M059J (cell line): ENCODE measurements at places on chromosomes 2 and 18. TPM values are rescaled to one million over a fixed set of nuclear protein-coding genes. Genes with fewer than 3 reads are reported as not detected.

DNA sequence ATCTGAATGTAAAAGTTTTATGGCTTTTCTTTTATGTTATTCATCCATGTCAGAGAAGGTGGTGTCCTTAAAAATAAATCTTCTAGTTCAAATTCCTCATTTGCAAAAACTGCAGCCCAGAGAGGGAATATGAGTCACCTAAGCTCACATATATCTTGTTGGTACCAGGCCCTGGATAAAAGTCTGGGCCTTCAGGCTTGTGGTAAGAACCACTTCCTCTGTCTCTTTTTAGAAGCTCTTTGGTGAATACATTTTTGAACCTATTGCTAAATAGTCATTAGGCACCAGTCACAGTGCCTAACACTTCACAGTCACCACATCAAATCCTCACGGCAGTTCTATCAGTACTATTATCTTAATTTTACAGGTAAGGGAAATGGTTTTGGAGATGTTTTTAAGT is 199.2 kb downstream of the KCNS3 start:
- DNase-seq = peak; percentile 94

DNA sequence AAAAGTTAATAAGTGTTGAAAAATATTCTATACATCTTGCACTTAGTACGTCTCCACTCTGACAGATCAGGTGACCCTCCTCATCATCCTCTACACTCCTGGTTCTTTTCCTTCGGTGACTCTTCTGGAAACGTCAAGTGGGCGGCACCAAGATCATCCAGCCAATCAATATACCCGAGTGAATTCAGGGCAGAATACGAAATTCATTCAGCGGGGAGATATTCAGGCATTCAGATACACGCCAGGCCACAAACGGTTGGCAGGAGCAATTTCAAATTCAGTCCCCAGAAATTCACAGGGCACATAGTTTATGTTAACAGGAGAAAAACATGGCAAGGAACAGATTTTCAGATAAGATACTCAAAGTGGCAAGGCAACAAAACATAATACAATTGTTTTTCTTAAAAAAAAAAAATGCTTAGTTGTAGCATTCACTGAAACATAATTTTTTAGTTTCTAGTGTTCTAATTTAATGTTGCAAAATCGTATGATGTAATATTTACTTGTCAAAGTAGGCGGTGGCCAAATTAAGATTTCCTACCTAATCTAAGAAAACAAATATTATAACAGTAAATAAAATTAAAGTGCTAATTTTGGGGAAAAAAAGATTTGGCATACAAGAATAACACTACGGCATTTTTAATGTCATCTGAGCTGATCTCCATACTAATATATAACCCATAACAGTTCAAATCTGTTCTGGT is 4.2 kb downstream of the CLK1 start:
- no peak for DNase-seq

DNA sequence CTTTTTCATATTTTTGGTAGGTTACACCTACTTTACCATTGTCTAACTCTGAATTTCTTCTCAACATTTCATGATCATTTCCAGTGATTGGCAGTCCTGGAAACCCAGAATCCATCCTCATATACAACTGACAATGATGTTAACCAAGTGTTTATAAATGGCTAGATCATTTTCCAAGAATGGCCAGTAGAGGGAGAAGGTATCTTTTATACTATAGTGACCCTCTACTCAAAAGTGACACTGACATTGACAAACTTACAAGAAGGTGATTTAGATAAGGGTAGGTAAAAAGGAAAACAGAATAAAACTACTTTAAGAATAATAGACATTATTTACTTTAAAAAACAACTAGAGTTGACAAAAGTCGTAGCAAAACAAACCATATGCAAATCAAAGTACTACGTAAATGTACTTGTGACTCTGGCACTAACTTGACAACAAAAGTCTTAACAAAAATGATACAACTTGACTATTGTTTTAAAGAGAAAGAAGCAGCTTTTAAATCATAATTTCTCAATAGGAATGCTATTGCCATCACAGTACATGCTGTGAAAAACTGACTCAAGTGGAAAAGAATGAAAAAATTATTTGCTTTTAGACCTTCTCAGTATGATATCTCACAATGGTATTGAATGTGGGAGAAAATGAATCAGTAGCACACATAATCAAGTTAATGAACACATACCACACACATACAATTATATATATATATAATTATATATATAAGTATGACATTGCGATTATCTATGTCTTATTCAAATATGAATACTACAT is 76.6 kb upstream of the GRB14 start:
- peak; percentile 14 for DNase-seq

- DNase-seq = no peak
Measured at GRCh38 chr2:198757069-198757468, 700.7 kb downstream of the SATB2 start.

DNA sequence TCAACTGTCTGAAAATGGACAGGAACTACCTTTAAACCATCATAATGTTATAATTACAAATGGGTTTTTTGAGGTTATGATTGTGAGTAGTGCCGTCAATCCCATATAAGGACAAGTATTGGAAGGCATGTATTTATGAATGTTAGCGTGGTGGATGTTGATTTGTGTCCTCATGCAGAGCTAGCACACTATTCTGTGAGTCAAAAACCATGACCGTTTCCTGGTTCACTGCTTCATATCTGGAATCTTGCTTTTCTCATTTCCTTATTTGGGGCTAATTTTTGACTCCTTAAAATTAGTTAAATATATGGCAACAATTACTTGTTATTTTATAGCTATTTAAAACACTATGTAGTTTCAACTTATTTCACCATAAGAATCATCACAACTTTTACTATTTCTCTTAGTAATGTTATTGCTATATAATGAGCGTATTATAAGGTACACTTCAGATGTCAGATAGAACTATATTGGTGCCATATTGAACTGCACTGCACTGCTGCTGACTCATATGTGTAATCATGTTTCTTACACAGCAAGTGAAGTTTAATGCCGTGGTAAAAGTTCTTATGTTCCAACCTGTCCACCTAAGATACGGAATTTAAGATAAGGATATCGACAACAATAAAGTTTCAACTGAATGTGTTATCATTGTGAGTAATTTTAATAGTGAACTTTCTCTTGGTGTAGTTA is 192.8 kb downstream of the PTGR3 start:
- no peak for DNase-seq

DNA sequence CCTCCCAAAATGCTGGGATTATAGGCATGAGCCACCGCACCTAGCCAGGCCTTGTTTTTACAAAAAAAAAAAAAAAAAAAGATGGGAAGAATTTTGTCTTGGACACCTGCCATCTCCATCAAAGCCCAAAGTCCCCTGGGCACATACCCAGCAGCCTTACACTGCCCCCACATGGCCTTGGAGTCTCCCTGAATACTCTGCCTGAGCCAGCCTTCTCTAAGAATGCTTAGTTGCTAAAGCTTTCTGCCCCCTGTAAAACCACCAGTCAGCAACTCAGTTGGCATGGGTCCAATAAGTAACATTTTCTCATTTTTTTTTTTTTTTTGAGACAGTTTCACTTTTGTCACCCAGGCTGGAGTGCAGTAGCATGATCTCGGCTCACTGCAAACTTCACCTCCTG is 40.6 kb downstream of the SPC25 start:
- peak; percentile 40 for DNase-seq

GRCh38 chr18:54052259-54052658 is 172.2 kb downstream of the MBD2 start:
- no peak for DNase-seq

- no peak for DNase-seq
Measured at GRCh38 chr2:27771202-27771547, 344 bp upstream of the MRPL33 start.

DNA sequence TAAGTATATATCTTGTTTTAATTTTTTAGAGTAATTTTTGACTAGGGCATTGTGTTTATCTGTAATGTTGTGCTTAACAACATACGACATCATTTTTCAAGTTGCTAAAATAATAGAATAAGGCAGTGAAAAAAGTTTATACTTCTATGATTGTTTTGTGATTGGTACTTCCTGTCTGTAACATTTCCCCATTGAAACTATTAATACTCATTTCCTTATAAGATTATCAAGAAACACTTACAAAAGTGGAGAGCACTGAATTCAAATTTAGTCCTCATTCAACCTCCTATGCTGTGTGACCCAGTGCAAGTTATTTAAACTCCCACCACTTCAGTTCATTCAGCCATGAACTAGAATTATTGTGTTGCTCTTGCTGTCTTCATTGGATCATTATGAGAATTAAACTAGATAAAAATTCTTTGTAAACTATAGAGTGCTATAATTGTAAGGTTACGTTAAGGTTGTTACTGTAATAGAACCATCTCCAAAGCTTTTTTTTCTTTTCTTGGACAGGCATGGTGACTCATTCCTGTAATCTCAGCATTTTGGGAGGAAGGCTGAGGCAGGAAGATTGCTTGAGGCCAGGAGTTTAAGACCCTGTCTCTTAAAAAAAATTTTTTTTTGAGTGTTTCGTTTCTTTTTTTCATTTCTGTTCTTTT is 2.8 kb downstream of the ETAA1 start:
- peak; percentile 78 for DNase-seq

DNA sequence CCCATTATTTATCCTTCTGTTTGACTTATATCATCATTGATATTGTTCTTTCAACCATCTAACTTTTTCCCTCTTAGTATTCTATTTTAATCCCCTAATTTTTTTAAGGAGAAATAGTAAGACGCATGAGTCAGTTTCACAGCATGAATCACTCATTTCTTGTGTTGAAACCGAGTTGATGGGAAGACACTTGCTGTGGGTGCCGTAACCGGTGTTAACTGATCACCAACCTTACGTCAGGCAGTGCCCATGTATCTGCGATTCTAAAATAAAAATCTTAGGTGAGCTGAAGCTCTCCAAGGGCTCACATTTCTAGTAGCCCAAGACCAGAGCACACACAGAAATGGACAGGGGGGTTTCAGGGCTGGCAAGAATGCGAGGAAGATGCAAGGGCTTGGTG is 348.1 kb downstream of the GALR1 start:
- no peak for DNase-seq

DNA sequence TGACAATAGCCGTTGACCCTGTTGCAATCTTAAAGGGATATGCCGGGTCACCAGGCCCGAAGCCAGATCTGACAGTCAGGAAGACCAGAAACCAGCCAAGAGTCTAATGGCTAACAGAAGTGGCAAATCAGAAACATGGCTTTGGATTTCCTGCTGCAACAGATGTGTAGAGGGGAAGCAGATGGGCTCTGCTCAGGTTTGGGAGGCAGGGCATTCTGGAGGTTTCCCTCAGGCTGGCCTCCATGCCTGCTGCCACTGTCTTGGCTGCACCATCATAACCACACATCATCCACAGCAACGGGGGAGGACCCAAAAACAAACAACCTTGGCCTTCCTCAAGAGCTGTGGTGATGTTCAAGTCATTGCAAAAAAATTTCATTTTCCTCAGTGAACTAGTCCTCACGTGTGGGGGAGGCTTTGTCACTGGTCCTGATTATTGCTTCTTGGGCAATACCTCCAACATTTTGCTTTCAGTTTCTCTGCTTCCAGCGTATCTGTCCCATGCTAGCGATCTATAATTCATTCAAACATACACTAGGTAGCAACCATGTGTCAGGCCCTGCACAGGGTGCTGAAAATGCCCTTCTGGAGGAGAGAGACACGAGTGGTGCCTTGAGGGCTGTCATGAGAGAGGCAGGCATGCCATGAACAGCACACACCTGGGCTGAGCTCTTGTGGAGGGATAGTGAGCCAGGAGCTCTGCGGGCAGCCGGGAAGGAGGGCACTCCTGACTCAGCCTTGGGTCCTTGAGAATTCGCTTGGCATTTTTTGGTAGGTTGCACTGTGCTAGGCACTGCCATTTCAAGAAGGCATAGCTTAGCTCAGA is 48.2 kb upstream of the LGALSL start:
- DNase-seq = peak; percentile 85

- no peak for DNase-seq
Measured at GRCh38 chr2:206396211-206396610, 47.1 kb upstream of the ADAM23 start.

DNA sequence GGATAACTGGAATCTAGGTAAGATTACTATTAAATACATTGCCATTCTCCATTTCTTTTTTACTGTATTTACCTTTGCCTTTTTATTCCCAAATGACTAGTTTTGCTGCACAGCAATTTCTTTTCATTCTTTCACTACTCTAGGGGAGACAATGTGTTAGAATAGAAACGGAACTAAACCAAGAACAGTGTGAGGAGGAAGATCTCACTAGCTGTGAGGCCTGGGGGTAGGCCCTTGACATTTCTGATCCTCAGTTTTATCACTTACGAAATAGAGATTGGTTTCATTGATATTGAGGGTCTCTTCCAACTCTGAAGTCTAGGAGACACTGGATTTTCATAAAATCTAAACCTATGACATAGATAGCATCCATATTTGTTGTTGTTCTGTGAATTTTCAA is 191.1 kb downstream of the IKZF2 start:
- no peak for DNase-seq

DNA sequence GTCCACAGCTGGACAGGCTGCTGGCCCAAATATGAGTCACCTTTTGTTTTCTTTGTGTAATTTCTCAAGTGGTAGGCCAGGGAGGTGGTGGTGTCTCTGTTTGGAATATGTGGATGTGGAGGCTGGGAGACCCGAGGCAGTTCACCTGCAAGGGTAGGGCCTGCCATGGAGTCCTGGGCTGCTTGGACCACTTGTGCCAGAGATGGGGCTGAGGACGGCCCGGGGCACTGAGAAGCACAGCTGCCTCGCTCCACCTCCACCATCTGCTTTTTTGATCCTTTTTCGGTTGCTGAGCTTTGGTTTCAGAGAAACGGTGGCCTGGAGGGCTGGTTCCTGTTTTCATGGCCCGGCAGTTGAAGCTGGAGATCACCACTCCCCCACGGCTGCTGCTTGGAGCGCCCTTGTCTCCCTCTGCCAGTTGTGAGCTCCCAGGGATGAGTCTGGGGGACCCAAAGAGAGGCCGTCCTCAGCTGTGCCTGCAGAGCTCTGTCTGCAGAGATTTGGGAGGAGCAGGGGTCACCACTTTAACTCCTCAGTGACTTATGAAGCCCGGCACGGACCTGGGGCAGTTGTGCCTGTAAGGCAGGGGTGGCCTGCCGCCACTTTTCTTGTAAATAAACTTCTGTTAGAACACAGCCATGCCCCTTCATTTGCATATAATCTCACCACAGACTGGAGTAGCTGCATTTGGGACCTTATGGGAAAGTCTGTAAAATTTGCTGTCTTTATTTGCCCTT is 67.6 kb upstream of the MCFD2 start:
- DNase-seq = peak; percentile 59

Gene EML6
- 1.6 and 1.7 TPM in 2 replicates for total RNA-seq

Gene UGT1A8
- total RNA-seq = not detected in 2 replicates

Gene GPC1
- total RNA-seq = 12.6 and 26.9 TPM in 2 replicates

Gene MCFD2
- total RNA-seq = 199 and 365 TPM in 2 replicates

Gene GALNT14
- 0.20 TPM in 1 of 2 replicates, not detected in the other for total RNA-seq

Gene OTOS
- not detected in 2 replicates for total RNA-seq
